ENCODE measurements at places on chromosomes 1 and 21.

- no peak for DNase-seq
Measured at GRCh38 chr1:14141656-14142055, 441.7 kb downstream of the PRDM2 start.

GRCh38 chr1:223716302-223716862 lies 4.0 kb downstream of the CAPN2 start:
- peak; percentile 83 for DNase-seq

GRCh38 chr1:72184099-72184701 lies 98.1 kb downstream of the NEGR1 start:
- DNase-seq: no peak

GRCh38 chr1:183996396-183996795 lies 41.1 kb downstream of the COLGALT2 start:
- no peak for DNase-seq

DNA sequence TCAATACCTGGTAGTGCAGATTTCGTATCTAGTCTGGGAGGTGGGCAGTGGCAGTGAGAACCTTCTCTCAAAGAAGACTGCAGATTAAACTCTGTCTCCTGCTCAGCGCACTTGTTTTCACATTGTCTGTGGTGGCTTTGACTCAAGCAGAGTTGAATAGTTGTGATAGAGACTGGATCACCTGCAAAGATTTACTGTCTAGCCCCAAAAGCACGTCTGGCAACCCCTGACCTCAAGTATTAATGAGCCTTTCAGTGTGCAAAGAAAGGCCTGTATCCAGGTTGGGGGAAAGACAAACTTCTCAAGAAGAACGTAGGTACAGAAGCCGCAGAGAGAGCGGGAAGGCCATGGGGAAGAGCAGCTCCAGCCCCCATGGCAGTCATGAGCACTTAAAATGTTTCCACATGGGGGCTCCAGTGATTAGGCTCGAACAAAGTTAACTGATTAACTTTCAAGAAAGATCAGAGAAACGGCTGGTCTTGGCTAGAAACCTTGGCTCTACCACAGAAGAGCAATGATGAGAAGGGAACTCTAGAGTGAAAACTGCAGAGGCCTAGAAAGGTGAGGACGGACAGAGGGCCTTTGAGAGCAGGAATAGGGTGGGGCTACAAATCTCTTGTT lies 15.2 kb downstream of the HENMT1 start:
- no peak for DNase-seq

- no peak for DNase-seq
Measured at GRCh38 chr1:47774986-47775834, 222.0 kb downstream of the TRABD2B start.

DNA sequence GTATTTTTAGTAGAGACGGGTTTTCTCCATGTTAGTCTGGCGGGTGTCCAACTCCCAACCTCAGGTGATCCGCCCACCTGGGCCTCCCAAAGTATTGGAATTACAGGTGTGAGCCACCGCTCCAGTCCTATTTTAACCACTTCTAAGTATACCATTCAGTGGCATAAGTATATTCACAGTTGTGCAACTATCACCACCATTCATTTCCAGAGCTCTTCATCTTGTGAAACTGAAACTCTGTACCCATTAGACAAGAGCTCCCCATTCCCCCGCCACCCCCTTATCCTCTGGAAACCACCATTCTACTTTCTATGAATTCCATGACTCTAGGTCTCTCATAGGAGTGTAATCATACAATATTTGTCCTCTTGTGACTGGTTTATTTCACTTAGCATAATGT lies 40.2 kb upstream of the CAMTA1 start:
- no peak for DNase-seq

Data from activated CD8-positive, alpha-beta T cell treated with anti-CD3 and anti-CD28 coated beads, Interleukin-2, amount 10 ng/mL, durations not matched to agents 7 days and 5 days (primary cell).